ENCODE measurements at places on chromosomes 7 and 10. TPM values are rescaled to one million over a fixed set of nuclear protein-coding genes. Genes with fewer than 3 reads are reported as not detected.

Gene TMEM176A
- not detected for total RNA-seq

Gene GSAP
- total RNA-seq: 3.0 TPM

Gene PNLIPRP3
- not detected for total RNA-seq

DNA sequence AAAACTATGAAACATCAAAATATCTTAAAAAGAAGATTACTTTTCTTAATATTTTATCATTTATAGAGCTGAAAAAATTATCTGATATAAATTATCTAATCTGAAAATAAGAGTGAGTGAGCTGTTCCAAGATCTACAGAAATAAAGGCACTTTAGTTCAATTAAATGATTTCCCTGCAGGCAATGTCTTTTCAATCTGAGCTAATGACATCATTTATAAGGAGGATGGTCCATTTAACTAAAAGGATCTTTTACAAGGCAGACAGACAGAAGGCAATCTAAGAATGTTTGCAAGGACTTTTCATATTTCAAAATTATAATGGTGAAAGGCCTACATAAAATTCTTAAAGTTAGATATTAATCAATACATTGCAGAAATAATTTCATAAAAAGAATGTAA lies 71.8 kb downstream of the SKAP2 start:
- no peak overlapping the region for H3K4me3 ChIP-seq
- no peaks in the 10 kb centered on the region for H3K4me1 ChIP-seq
- no peak overlapping the region for H3K27ac ChIP-seq
- H3K36me3 ChIP-seq: no peaks in the 10 kb centered on the region
